ENCODE measurements at places on chromosomes 5 and 9.
A peak's percentile ranks its signal among the peaks of the same experiment; 100 is the strongest.

- no peak for DNase-seq
These were observed 23.0 kb downstream of the SLC9A3 start for GRCh38 chr5:501105-501830.

- DNase-seq: peak; percentile 67
These were observed 582.7 kb downstream of the DTWD2 start for GRCh38 chr5:118405650-118406061.

GRCh38 chr9:87433853-87434252 is 63.8 kb upstream of the DAPK1 start:
- DNase-seq: no peak

- DNase-seq: no peak
These were observed 16.9 kb upstream of the FER start for GRCh38 chr5:108730617-108731340.

DNA sequence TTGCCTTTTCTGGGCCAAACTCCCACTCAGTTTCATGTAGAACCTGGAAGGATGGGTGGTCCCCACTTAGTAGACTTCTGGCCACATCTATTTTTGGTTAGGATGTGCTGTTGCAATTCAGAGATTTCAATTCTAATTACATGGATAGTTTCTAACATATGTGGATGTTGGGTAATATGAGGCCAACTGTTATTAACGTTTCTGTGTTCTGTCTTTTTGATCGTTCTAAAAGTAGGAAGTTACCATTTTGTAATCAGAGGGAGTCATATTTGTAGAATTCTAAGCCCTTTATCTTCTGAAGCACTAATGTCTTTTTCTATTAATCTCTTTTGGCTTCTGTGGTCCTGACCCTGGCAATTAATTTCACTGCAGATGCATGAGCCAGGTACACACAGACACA is 141.6 kb upstream of the SPEF2 start:
- DNase-seq: no peak

DNA sequence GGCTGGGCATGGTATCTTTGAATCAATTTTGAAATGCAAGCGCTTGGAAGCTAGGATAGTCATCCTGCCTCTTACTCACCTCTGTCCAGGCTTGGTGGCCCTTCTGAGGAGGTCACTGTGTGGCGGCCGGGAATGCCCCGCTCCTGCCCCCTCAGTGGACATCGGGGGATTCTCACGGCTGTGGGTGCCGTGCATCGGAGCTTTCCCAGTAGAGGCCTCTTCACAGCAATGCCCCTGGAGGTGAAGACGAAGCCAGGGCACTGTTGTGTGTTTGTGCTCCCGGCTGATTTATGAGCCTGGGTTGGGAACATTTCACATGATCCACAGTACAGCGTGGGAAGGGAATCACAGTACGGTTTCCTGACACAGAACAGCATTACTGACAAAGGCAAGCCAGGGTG is 147.5 kb downstream of the NXNL2 start:
- no peak for DNase-seq

DNA sequence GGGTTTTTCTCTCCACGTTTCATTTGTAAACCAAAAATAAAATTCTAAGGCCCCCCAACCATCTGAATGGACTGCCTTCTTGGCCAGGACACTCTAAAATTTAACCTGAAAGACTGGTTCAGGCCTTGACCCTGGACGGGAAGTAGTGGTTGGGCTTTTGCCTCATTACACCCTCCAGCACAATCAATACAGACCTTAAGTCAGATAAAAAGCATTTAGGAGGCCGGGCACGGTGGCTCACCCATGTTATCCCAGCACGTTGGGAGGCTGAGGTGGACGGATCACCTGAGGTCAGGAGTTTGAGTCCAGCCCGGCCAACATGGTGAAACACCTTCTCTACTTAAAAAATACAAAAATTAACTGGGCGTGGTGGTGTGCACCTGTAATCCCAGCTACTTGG is 91.6 kb upstream of the PPP1R26 start:
- DNase-seq: no peak

Data from islet precursor cell (in vitro differentiated cells).